ENCODE measurements at places on chromosomes 2 and 18.

DNA sequence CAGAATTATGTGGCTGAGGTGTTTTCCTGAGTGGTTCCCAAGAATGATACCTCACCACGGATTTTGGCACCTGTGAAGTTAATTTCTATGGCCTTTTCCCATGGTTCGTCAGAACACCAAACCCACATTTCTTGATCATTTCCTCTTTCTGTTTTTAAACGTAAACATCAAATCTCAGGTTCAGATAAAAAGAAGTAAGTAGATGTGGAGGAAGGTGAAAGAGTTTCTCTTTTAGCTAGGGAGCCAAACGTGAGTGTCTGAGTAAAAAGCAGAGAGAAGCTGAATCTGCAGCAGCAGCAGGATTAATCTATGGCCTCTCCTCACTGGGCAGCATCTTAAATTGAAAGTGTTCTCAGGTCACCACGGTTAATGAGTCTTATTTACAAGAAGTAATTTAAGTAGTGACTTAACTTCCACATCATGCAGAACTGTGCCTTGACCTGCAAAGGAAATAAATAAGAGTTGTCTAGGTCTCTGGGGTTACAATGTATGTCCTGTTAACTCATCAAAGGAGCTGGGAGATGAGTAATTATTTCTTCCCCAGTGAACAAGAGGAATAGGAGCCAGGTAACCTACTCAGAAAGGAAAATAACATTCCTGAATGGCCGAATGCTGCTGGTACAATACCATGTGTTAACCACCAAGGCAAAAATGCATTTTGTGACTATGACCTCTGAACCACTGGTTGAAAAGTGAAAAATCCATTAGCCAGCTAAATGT lies 139.6 kb upstream of the NETO1 start:
- no peak for DNase-seq

GRCh38 chr2:11675423-11676112 lies 5.6 kb upstream of the NTSR2 start:
- no peak for DNase-seq

DNA sequence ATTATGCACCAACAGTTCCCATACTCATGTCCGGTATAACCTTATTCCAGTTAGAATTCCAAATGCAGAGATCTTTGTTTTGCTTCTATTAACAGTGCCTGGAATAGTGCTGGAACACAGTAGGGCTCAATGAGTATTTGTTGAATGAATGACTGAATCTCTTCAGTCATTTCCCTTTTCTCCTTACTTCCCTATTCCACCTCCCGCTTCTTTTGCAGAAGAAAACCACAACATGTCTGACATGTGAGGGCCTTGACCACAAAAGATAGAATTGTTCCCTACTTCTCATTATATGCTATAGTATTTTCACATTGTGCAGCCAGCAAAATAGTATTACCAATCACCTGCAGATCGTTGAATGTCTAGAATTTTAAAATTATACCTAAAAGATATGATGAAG lies 19.5 kb upstream of the HNRNPLL start:
- no peak for DNase-seq

DNA sequence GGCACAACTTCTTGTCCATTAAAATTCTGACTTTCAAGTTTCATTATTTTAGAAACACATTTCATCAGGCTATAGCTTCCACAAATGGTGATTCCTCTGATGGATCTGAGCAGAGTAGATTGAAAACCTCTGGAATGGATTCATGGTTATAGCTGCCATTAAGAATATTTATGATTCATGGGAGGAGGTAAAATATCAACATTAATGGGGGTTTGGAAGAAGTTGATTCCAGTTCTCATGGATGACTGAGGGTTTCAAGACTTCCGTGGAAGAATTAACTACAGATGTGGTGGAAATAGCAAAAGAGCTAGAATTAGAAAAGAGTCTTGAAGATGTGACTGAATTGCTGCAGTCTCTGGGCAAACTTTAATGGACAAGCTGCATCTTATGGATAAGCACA lies 797.4 kb downstream of the SUCLG1 start:
- no peak for DNase-seq

DNA sequence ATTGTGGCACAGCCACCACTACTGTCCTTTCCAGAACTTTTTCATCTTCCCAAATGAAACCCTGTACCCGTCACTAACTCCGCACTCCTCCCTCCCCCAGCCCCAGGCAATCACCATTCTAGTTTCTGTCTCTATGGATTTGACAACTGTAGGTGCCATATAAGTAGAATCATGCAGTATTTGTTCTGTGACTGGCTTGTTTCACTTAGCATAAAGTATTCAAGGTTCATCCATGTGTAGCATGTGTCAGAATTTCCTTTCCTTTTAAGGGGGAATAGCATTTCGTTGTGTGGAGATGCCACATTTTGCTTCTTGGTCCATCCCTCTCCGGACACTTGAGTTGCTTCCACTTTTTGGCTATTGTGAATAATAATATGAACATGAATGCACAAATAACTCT lies 842 bp upstream of the CKAP2L start:
- DNase-seq, result no peak

GRCh38 chr2:78977661-78978145 lies 47.8 kb upstream of the REG3G start:
- DNase-seq, result no peak

GRCh38 chr18:46416706-46417638 lies 240.0 kb downstream of the LOXHD1 start:
- DNase-seq, result no peak

DNA sequence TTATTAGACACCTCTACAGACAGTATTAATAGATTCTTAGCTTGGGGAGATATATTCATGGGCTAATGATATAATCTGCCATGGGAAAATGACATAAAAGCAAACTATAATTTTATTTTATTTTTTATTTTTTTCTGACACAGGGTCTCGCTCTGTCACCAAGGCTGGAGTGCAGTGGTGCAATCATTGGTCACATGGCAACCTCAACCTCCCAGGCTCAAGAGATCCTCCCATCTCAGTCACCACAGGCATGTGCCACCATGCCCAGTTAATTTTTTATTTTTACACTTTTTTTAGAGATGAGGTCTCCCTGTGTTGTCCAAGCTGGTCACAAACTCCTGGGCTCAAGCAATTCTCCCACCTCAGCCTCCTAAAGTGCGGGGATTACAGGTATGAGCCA lies 39.3 kb downstream of the RTN4 start:
- no peak for DNase-seq

GRCh38 chr18:57916684-57917083 lies 113.6 kb upstream of the ATP8B1 start:
- no peak for DNase-seq

DNA sequence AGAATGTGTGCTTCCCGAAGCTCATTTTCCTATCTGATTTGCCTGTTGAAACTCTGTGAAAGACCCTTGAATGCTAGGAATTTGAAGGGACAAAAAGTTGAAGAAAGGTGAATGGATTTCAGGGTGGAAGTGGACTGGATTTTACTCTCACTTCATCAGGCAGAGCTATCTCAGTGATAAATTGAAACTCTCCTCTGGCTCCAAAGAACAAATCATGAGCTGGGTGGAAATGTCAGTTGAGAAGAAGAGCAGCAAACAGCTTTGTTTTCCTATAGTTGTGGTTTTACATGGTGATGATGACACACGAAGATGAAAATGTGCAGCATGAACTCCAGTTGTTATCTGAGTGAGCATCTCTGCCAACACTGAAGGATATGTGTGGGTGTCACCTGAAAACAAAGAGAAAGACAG lies 34.4 kb downstream of the CD28 start:
- no peak for DNase-seq
